ENCODE measurements at places on chromosomes 6 and 20. TPM values are rescaled to one million over a fixed set of nuclear protein-coding genes. Genes with fewer than 3 reads are reported as not detected.

DNA sequence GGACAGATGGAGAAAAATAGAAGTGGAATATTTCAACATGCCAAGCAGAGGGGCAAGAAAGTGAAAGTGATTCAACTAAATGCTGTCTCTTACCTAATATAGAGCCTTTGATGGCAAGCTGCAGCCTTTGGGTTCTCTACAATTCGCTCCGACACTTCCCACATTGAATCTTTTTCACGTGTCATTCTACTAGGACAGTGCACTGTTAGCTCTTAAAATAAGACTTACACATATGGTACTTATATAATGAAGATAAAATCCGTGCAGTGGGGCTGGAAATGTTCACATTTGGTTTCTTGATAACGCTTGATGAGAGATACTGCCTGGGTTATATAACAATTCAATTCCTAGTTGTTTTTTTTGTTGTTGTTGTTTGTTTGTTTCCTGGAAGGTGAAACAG is 502.4 kb downstream of the LMBRD1 start:
- no peak for DNase-seq

The NT5E gene
- 31.2 TPM for total RNA-seq

- DNase-seq = no peak
Observed at GRCh38 chr6:141552463-141552862, 580.3 kb upstream of the GJE1 start.

DNA sequence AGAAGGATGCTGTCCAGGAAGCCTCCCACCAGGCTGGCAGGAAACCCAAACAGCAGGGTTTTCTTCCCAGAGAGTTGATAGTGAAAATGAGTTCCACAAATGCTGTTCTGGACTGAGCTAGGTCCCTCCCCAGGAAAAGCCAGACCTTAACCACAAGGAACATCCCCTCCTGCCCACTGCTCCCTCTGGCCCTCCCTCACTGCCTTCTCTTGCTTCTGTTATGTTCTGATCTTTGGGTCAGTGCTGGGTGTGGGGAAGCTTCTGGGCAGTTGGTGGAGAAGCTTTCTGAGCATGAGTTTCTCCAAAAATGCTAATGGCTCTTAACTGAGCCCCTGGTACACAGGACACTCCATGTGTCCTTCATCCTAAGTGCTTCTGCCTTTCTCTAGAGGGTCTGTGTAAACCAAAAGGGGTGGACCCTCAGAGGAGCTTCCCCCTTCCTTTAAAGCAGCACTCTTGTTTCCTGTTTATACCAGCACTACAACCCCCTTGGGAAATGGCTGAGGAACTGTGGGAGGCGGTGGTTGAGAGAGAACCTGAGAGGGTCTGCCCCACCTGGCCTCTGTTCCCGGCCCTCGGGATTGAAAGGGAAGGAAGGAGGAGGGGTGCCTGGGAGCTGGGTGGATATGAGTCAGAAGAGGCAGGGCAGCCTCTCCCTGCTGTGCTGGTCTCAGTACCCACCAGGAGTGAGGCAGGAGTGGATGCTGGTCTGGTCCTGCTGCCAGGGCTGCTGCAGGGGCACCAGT is 42.0 kb downstream of the CDS2 start:
- DNase-seq = no peak

The ANGPT4 gene
- 0.27 TPM for total RNA-seq

- DNase-seq = no peak
Observed at GRCh38 chr6:25237579-25237978, 41.6 kb upstream of the CARMIL1 start.

DNA sequence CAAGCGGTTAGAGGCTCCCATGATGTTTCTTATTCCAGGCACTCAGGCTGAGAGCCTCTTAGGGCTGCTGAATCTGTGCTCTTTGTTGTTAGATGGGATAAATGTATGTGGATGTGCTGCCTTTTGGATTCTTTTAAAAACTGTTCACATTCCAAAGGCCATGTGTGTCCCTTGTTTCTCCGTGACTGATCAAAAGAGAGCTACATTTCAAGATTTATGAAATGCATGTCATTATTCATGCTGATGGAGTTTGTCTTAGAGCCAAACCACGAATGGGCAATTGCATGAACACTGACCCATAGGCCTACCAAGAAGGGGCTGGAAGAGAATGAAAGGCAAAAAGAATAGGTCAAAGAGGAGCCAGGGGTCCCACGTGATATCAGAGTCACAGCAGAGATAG is 104.9 kb upstream of the TSHZ2 start:
- no peak for DNase-seq

DNA sequence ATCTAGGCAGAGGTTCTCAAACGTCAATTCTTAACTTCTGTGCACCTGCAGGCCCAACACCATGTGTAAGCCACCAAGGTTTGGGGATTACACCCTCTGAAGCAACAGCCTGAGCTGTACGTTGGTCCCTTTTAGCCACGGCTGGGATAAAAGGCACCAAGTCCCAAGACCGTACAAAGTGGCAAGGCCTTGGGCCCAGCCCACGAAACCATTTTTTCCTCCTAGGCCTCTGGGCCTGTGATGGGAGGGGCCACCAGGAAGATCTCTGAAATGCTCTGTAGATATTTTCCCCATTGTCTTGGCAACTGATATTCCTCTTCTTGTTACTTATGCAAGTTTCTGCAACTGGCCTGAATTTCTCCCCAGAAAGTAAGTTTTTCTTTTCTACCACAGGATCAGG is 4.5 kb upstream of the FAM184A start:
- no peak for DNase-seq

The KCNS1 gene
- total RNA-seq = 0.09 TPM

The NOTCH4 gene
- 18.2 TPM for total RNA-seq

The RIPPLY2 gene
- not detected for total RNA-seq

DNA sequence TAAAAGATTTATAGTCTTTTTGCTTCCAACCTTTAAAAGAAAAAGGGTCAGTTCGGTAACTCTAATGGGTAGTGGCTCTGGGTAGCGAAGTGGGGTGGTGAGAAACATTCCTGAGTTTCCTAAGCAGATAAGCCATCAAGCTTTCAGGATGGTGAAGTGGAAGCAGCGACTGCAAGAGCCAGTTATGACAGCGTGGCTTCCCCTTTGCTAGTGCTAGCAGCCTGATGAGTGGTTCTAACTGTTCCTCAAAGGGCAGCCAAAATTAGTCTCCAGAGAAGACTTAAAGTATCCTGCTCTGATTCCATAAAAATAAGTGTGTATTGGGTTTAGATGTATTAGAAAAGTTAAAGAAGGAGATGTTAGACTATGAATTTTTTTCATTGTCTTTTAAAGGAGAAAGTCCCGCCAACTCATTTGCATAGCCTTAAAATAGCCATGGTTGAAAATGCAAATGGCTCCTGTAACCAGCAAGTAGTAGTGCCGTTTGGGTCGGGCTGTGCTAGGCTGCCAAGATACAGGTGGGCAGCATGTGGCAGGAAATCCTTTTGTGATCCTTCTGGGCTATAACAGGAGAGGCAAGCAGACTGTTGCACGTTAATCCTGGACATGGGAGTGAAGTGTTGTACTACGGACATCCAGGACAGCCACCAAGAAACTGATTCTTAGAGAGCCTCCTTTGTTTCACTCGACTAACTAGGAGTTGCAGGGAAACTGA is 18.0 kb downstream of the ELOVL2 start:
- no peak for DNase-seq

DNA sequence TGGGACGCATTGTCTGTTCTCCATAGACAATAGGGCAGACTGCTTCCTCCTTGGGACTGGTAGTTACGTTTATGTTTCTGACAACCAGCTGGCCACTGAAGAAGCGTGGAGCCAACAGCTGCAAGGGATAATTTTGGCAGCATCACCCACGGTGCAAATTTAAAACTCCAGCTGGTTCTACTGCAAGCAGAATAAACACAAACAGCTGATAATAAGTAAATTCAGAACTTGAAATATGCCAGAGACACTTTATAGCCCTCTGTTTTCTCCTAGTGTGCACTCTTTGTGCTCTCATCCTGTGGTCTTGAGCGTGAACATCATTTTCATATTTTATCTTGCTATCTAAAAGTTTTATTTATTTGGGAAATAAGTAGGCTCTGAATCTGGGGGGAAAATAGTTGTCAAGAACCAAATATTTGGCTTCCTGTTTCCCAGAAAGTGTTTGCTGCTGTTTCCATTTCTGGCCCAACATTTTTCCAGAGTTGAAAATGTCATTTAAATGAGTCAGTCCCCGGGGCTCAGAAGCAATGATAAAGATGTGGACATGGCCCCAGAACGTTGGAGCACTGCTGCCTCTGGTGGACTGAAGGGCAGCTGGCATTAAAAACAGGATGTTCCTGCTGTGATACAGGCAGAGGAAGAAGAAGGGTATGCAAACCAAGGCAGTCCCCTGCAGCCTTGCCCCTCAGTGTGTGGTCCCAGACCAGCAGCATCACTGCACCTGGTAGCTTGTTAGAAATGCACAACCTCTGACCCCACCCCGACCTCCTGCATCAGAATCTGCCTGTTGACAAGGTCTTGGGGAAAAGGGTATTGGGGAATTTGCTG is 12.5 kb upstream of the THBD start:
- DNase-seq = no peak

DNA sequence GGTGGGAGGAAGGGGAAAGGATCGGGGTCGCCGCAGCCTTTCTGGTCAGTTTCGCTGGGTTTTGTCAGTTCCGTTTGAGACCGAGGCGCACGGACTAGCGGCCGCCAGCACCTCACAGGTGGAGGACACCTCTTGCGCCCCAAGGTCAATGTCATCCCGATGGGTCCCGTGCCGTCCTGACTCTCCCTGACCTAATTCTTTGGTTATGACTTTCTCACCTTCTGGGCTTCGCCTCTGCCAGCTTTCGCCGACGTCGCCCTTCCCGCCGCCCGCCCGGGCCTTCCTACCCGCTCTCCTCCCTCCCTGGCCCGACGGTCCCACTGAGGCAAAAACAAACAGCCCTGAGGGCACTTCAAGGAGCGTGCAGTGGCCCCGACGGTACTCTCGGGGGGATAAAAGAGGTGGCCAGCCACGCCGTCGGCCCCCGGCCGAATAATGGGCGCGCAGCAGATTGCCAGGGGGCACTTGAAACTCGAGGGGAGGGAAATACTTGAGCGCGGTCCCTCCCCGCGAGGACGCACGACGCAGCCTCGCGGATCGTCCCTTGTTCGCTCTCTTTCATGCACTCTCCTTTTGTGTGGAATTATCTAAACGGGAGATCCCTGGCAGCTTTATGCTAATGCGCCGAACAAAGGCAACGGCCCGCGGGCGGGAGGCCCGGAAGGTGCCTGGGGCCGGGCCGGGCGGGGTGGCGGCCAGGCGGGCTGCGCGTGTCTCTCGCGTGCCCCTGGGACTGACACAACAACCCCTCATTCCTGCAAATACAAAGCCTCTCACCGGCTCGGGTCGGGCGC is 3.9 kb upstream of the INSM1 start:
- DNase-seq = no peak

GRCh38 chr20:42152575-42152974 is 534.4 kb upstream of the CHD6 start:
- no peak for DNase-seq

The MACROD2 gene
- 8.0 TPM for total RNA-seq

DNA sequence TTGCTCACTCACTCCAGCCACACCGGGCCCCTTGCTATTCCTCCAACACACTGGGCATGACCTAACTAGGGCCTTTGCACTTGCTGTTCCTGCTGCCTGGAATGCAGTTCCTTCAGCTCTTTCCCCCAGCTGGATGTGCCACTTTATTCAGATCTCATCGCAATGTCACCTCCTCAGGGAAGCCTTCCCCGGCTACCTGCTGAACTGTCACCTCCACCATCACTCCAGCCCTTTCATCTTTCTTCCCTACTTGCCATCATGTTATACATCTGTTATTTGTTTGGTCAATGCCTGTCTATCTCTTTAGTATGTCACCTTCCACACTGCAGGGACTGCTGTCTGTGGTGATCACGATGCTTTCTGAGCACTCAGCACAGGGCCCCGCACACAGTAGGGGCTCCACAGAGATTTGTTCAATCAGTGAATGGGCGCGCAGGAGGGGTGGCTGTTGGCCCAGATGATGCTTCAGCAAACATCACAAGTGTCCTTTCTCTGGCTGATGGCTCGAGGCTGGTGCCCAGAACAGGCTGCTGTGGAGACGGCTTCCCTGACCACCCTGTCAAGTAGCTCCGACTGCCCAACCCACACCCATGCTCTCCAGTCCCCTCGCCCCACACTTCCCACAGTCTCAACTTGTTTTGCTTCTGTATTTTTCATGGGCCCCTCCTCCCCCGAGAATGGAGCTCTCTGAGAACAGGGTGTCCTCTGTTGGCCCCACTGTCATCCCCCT is 31.8 kb downstream of the CEBPB start:
- no peak for DNase-seq

DNA sequence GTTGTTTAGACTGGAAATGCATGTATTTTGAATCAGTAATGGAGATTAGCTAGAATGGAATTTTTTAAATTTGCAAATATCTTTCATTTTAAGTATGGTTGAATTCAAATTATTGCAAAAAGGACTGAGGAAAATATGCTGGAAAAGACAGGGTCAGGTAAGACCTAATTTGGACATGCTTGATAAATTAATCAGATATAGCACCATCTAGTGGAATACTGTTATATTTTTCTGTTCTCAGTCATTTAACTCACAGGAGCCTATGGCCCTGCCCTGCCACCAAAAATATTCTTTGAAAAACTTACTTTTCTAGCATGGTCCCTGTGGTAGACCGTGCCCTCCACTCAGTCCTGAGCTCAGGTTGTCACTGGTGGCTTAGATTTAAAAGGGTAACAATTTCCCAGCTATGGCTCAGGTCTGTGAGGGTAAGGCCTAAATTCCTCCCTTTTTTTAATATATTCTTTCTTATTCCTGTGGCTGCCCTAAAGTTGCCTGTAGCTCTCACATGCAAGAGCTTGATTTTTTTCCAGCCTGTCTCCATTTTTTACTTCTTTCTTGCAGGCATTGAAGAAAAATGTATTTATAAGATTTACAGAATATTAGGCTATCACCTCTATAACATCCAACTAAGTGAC is 25.3 kb upstream of the KIAA1586 start:
- no peak for DNase-seq

DNA sequence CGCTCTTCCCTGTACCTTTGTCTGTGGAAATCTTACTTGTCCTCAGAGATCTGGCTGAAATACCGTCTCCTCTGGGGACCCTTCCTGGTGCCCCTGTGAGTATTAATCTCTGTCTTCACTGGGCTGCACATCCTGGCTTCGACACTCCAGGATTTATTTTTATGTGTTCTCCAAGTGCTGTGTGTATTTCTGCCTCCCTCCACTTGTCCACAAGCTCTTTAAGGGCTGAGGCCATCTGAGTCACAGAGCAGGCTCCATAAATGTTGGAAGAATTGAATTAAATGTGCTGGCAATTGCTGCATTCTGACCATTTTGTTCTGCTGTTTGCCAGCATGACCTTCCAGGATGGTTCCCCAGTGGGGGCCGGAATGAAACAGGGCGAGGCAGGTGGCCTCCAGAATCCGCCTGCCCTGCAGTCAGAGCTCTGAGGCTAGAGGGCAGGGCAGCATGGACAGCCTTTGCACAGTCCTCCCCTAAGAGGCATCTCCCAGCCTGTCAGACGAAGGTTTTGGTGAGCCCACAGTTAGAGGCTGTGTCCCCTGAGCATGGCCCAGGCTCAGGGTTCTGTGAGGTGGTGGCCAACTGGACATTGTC is 105.8 kb downstream of the DLGAP4 start:
- DNase-seq = no peak

Data from prostate gland (tissue), 2 donors.